Nucleus accumbens (tissue), 56 donors: ENCODE measurements at places on chromosomes 11 and 22.
A peak's percentile ranks its signal among the peaks of the same experiment; 100 is the strongest.

DNA sequence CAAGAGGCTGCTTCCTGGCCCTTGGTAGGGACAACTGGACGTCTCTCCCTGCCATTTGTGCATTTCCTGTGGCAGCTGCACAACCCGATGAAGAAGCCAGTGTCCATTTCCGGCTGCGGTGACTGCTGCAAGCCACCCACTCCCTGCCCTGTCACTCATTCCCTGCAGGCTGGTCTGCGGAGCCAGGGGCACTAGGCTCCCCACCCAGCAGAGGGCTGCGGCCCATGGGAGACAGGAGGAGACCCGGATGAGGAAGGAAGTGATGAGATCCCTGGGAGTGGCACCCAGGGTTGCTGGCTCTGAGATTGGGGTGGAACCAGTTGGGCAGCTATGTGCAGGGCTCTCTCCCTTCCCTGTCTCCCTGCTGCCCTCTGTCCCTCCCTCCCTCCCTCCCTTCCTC, 10.0 kb upstream of the MYRF start:
- no peak for DNase-seq

GRCh38 chr11:120108154-120108784, 29.6 kb downstream of the TRIM29 start:
- peak; percentile 76 for DNase-seq

DNA sequence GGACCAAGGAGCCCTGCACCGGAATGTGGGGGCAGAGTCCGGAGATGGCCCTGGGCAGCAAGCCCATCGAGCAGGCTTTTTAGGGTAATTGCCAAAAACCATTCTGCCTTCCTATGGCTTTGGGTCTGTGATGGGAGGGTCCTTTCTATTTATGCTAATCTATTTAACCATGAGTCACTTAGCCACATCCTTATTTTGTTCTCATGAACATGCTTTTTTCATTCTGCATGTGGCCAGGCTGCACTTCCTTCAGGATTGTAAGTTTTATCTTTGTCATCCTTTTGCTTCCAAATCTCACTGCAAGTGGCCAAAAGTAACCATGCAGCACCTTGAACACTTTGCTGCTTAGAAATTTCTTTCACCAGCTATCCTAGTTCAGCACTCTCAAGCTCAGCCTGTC, 88.3 kb downstream of the EFCAB6 start:
- DNase-seq = no peak

GRCh38 chr22:36918586-36919284, 5.3 kb downstream of the CSF2RB start:
- no peak for DNase-seq

- DNase-seq = no peak
Observed at GRCh38 chr22:35587447-35587870, 29.7 kb downstream of the MB start.

DNA sequence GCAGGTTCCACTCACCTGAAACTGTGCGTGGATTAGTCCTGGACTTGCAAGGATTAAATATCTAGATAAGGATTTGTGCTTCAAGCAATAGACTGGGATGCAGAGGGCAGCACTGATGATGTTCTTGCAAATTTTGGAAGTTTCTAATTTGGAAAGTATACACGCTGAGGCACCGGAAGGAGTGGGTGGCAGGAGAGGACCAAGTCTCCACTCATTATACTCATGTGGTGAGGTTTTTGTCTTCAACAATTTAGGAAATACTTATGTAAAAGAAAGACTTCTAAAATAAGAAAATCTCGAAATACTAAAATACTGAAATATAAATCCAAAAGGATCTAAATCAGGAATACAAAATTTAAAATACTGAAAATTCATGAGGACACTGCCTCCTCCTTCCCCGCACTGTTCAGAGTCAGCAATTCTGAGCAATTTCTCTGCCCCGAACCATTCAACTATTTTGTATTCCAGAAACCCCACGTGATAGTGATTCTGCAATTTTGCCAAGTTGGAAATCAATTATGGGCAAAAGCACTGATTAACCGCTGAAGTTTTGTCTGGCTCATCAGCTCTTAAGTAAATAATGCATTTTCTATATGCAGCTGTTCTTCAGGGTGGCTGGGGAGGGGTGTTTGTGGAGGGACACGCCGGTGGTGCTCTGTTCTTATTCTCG, 47.0 kb upstream of the CLMP start:
- no peak for DNase-seq

DNA sequence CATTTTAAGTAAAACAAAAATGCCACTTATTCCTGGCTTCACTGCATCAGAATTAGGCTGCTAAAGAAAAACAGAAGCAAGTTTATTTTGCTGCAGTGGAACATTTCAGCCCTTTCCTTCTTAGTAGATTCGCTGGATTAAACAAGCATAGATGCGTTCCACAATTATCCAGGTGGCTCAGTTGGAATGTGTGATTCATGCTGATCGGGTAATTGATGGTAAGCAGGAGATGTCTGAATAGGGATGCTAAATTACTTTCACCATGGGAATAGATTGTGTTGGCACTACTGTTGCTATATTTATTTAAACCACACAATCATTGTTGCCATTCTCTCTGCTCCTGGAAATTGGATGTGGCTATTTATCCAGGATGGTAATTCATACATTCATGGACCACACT, 440.1 kb upstream of the DDI1 start:
- DNase-seq = no peak

DNA sequence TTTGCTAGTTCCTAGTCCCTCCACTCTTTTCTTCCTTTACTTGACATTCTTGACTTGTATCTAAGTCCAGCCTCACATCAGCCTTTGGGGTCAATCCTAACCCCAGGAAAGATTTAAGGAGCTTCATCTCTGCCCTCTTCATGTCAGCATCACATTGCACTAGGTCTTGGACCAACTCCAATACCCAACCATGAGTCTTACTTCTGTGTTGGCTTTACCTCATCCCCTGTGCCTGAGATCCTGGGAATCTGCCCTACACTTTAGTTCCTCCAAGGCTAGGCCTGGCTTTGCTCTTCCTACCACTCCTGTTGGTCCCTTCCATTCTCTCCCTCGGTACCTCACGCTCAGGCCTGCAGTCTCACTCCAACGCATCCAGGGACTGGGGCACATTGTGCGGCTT, 117.0 kb downstream of the SLC1A2 start:
- no peak for DNase-seq

GRCh38 chr11:115425816-115426215, 78.4 kb downstream of the CADM1 start:
- DNase-seq = no peak

DNA sequence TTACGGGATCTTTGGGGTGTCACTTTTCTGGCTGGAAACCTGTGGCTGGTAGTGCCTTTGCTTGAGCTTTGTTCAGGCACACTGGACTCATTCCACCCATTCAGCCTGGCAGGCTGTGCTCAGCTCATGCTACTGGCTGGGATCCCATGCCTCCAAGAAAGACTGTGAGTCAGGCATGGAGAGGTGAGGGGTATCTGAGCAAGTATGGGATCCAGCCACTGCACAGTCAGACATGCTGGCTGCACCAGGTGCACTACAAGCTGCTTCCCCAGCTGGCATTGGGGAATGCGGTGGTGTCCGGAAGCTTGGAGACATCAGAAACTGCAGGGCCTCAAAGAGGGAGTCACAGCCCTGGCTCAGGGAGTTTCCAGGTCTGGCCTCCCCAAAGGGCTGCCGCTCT, 12.0 kb upstream of the MED17 start:
- DNase-seq = no peak

- DNase-seq = peak; percentile 39
Observed at GRCh38 chr11:118625036-118625690, 17.7 kb downstream of the PHLDB1 start.

- no peak for DNase-seq
Observed at GRCh38 chr11:68598816-68599653, 85.3 kb upstream of the GAL start.

DNA sequence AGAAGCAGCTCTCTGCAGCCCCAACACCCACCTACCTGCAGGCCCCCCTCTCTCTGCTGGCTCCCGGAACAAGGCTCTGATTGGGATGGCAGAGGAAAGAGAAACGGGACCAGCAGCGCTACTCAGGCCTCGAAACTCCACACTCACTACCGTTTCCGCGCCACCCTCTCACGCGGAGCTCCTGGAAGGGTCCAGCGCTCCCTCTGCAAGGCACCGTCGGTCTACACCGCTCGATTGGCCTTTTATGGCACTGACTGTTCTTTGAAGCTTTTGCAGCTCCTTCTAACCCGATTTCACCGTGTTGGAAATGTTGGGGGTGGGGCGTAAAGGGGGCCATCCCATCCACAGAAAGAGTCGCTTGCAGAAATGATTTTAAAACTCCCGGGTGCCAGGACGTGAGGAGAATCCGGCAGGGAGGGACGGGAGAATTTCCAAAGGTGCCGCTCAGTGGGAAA, 323 bp upstream of the PANX1 start:
- no peak for DNase-seq

DNA sequence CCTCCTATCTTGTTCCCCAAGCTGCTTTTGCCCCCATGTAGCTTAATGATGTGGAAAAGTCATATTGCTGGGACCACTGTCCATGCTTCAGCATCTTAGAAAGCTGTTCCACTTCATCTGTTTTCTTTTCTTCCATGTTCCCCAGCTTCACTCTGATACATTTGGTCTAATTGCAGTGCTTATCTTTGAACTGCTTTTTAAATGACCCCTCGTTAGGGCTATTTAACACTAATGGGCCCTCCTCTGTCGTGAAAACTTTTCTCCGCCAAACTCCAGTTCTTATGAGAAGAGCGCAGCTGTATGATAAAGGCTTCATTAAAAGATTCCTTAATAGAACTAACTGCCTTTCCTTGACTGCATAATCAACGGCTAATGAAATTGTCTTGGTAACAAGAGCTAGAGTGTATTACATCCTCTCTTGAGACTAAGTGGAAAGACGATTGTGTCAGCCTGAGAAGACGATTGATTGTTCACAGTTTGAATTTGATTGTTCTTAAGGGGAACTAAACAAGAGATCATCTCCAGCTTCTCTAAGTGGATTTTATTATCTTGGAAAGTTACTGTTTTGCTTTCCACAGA, 165.0 kb upstream of the MTNR1B start:
- DNase-seq = no peak

GRCh38 chr11:79570104-79570503, 129.3 kb upstream of the TENM4 start:
- no peak for DNase-seq

- DNase-seq = no peak
Observed at GRCh38 chr11:16603245-16603644, 135.2 kb upstream of the C11orf58 start.

DNA sequence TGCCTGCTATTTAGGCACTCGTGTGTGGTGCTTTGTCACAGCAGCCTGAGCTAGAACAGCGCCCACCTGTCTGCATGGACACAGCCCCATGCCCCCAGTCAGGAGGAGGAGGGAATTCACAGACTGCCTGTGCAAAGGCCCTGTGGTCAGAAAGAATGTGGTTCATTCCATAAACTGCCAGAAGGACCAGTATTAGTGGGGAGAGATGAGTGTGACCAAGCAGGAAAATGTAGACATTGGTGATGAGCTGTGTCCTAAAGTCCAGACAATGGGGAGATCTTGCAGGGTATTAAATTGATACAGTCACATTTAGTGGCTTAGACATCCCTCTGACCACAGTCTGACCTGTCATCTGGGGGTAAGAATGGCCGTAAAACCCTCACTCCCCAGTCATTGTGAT, 83.7 kb upstream of the LINC01488 start:
- no peak for DNase-seq

GRCh38 chr11:132312701-132313111, 942.3 kb downstream of the NTM start:
- DNase-seq = no peak

DNA sequence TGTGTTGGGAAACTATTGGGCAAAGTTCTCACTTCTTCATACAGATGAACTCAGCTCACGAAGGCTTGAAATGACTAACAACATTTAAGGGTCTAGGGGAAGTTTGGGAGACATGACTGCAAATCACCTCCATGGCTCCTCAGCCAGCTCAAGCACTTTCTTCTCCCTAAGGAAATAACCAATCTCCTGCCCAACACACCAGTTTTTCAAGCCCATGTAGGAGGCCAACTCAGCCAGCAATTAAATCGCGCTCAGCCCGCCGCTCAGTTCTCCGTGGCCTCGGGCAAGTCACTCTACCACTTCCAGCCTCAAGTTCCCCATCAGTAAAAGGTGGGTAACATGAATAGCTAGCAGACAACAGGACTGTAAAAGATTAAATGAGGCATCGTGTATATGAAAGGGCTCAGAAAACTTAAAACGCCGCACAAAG, 796 bp downstream of the POLDIP3 start:
- DNase-seq = no peak

GRCh38 chr22:19844377-19845053, 10.2 kb downstream of the GNB1L start:
- peak; percentile 42 for DNase-seq

- no peak for DNase-seq
Observed at GRCh38 chr11:33753304-33753967, 17.2 kb upstream of the CD59 start.

DNA sequence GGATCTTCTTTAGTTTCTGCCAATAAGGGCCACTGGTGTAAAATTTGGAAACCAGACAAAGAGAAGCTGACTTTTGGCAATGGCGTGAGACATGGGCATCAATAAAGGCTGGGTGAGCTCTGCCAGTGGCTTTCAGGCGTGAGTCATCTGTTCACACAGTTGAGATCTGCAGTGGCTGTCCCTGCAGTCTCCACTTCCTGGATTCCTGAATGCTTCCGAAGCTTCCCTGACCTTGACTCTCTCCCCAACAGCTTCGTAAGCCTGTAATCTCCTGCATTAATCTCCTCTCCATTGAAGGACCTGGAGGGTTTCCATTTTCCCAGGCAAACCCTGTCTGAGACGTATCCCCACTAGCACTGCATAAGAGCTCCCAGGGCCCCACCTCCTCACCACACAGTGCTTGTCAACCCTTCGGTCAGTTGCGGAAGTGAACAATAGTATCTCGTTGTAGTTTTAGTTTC, 574.7 kb downstream of the TBC1D22A start:
- DNase-seq = no peak

GRCh38 chr11:116539836-116540418, 232.9 kb downstream of the BUD13 start:
- DNase-seq = no peak

- no peak for DNase-seq
Observed at GRCh38 chr11:106998916-106999188, 19.4 kb downstream of the GUCY1A2 start.

GRCh38 chr22:27240298-27241075, 561.1 kb downstream of the MN1 start:
- DNase-seq = no peak

DNA sequence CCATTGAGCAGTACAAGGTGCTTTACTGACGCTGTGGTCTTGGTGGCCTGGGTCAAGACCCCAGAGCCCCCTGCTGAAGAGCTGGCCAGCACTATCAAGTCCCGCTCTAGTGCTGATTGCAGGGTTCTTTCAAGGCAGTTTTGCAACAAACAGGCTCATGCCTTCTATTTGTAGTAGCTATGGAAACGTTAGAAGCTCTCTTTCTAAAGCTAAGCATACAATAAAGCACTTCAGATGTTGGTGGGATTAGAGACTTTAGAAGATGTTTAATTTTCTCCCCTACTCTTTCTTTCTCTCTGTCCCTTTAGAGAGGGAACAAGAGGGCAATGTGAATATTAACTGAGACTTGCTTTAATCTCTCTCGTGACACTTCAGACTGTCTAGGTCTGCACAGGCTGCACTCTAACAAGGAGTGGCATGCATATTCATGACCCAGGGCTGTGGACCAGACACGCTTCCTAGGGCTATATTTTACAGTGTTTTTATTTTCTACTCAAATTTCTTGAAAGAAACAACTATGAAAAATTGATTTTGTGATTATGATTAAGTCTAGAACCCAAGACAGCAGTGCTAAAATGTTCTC, 138.6 kb downstream of the WNT7B start:
- DNase-seq = no peak
